Activated CD4-positive, CD25-positive, alpha-beta regulatory T cell treated with anti-CD3 and anti-CD28 coated beads, Interleukin-2, amount 50 U/mL, for 72 hours (primary cell): ENCODE measurements at places on chromosomes 3 and 15.
A peak's percentile ranks its signal among the peaks of the same experiment; 100 is the strongest.

GRCh38 chr15:79994615-79995014 lies 23.6 kb upstream of the BCL2A1 start:
- no peak for DNase-seq

GRCh38 chr3:149653564-149653963 lies 4.3 kb downstream of the WWTR1 start:
- no peak for DNase-seq

DNA sequence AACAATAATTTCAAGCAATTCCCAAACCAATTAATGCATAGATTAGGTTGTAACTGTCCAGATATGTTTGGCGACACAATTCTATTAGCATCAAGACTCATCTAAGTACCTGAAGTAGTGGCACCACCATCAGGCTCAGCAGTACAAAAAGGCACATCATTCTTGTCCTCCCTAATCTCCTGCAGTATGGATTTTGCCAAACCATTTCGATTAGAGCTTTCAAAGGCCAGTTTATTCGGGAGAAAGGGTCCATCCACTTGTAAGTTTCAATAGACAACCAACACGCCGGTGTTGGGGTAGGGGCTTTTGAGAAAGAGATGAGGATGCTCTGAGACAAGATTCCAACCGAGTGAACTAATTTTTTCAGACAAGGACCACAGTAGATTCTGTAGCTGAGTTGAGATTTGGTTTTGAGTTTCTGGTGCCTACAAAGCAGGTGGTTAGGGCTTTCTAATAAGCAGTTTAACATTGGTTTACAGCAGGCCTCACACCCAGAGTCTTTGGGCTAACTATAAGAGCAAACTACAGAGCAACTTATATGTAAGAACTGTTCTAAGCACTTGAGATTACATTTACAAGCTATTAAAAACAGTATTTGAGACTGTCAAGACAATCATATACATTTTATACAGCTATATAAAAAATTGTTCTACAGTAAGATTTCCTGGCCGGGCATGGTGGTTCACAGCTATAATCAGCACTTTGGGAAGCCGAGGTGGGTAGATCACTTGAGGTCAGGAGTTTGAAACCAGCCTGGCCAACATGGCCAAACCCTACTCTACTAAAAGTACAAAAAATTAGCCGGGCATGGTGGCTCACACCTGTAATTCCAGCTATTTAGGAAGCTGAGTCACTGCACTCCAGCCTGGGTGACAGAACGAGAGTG lies 4.5 kb downstream of the RPL22L1 start:
- DNase-seq: no peak

DNA sequence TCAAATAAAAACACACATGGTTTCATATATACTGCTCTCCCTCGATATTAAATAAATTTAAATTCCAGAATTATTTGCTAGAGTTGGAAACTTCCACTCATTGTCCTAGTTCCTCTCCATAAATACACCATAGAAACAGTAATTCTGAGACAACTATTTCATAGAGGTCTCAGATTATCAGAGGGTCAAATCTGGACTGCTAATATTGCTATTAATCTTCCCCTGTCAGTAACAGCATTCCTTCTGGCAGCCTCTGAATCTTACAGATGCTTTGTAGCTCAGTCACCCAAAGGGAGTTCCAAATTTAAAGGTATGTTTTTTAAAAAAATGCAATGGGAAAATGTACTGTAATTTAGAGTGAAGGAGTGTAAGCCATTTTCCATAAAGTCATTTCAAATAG lies 428.8 kb downstream of the PYDC2 start:
- DNase-seq: no peak

- no peak for DNase-seq
Observed at GRCh38 chr3:152760024-152760563, 74.8 kb upstream of the P2RY1 start.

DNA sequence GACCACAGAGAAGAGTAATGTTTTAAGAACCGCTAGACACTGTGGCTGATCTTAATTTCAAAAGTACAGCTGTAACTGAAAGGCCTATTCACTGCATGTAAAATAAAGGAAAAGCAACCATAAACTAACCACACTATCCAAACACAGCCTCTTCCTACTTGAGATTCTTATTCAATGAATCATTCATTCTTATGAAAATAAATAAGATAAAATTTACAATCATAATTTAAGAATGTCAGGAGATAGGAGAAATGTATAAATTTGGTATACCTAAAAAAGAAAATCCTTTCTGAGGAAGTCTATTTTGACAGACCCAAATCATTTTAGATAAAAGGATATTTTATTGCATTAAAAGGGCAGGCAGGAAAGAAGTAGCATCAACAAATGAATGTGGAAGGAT lies 533.5 kb upstream of the ZNF385D start:
- DNase-seq: no peak

- no peak for DNase-seq
Observed at GRCh38 chr15:49225572-49226281, 55.7 kb downstream of the GALK2 start.

GRCh38 chr15:95610945-95611344 lies 719.6 kb upstream of the NR2F2 start:
- DNase-seq: no peak

- no peak for DNase-seq
Observed at GRCh38 chr3:39592311-39593050, 125.0 kb downstream of the MOBP start.

GRCh38 chr3:101154401-101154800 lies 161.2 kb upstream of the ABI3BP start:
- no peak for DNase-seq

- no peak for DNase-seq
Observed at GRCh38 chr3:53174346-53175250, 13.6 kb downstream of the PRKCD start.

DNA sequence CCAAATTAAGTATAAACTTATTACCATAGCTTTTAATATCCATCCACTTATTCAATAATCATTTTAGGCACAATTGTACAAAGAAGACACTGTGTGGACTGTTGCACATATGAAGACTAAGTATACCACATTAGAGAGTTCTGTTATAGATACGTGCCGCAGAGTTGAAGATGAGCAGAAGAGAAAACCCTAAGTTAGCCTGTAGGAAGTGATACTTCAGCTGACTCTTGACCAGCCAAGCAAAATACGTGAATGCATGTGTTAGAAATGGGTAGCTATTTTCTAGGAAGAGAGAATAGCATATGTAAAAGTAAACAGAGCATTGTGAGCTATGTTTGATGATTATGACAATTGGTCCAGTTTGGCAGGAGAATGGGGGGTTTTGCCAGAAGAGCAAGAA lies 272.0 kb upstream of the ATP11B start:
- DNase-seq: no peak

DNA sequence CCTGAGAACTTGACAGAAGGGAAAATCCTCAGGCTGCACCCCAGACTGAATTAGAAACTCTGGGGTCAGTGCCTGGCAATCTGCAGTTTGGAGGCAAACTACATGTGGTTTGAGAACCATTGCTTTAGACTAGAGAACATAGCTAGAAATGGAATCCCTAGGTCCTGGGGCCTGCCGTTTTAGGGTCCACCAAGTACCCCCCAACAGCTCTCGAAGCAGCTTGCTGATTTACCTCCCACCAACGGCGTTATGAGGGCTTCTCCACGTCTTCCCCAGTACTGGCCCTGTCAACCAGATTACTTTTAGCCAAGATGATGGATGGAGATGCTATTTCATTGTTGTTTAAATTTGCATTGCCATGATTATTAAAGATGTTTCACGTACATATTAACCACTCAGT lies 272.5 kb downstream of the XXYLT1 start:
- DNase-seq: no peak

- no peak for DNase-seq
Observed at GRCh38 chr15:85003593-85004312, 22.1 kb downstream of the PDE8A start.

DNA sequence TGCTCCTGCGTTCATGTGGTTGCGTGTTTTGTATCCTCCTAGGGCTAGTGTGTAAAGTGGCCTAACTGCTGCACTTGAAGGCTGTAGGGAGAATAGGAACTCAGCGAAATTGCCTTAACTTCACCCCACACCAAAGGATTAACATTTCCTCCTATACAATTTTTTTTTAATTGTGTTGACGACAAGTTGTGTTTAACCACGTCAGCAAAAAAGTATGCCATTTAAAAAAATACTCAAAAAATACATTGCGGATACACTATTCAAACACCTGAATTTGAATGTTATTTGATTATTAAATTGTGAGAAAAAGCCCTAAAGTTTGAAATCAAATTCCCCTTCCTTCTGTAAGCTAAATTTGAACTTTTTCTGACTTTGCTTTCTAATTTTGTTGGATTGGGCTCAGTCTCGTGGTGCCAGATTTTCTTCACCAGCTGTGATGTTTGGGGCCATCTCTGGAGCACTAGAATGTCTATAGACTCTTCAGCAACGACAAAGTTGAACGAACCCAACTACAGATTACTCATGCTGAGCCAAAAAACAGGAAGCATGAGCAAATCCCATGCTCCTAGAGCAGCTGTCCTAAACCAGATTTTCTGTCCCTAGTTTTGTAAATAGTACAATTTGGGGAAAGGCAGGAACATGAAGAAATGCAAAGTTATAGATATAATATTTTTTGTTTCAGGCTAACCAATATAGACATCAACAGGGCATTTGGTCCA lies 8.1 kb upstream of the SLC9A9 start:
- no peak for DNase-seq

GRCh38 chr3:22947851-22948250 lies 255.3 kb upstream of the UBE2E2 start:
- DNase-seq: no peak

- no peak for DNase-seq
Observed at GRCh38 chr3:135736740-135737139, 228.8 kb upstream of the PPP2R3A start.

GRCh38 chr3:30751610-30752299 lies 142.7 kb downstream of the GADL1 start:
- no peak for DNase-seq

DNA sequence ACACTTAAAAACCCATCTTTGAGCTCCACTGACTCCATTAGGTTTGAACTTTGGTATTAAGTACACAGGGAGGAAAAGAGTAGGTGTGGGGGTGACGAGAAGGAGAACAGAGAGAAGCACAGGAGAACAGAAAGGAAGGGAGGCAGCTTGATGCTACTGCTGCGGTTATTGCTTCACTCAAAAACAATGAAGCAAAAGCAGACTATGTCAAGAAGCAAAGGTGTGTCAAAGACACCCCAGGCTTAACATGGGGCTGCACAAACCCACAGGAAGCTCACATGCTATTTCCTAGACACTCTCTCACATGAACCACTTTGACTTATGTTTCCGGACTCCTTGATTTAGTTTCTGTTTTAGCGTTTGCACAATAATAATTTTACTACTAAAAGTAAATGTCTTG lies 961.0 kb upstream of the CFAP20DC start:
- peak; percentile 33 for DNase-seq

DNA sequence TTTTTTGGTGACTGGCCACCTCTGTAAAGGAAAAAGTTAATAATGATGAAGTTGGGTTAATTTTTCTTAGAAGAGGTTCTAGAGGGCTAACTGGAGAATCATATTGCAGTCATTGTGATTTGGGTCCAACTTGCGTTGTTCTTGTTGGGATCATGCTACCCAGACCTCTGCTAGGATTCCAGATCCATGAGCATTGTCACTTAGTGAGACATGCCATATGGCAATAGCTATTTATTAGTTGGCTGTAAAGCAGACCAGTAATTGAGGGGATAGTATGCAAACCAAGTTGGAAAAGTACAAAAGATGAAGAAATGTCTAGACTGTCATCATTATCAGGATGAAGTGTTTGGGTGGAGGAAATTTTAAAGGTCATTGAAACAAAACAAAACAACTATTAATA lies 30.7 kb upstream of the P2RY12 start:
- DNase-seq: no peak

DNA sequence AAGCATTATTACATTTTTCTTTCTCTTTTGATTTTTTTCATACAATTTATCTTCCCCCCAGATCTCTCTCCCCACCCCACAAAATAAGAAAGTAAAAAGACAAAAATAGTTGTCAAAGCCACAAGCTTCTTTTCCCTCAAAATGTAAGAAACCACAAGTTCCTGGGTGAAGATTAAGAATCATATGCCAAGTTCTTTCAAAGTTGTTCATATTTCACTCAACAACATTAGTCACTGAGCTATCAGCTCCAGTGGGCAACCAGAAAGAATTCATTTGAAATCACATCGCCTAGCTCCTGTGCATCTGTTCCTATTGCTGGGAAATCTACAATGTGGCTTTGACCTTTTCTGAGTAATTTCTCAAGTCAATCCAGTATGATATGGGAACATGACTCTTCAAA lies 681.6 kb upstream of the ARPP21 start:
- no peak for DNase-seq

DNA sequence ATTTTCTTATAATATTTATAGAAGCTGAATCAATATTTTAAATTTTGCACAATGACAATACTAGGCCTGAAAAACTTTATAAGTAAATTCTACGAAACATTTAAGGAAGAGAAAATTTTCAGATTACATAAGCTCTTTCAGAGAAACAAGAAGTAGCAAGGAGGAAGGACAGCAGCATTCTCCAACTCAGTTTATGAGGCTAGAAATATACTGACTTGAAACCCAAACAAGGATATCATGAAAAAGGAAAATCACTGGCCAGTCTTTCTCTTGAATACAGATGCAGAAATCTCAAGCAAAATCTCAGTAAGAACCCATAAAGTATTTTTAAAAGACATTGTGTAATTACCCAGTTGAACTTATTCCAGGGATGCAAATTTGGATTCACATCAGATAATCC lies 121.3 kb downstream of the STAC start:
- DNase-seq: no peak

GRCh38 chr15:43314171-43314570 lies 16.2 kb downstream of the LCMT2 start:
- no peak for DNase-seq

GRCh38 chr3:44762170-44762677 lies 630 bp downstream of the KIF15 start:
- no peak for DNase-seq

DNA sequence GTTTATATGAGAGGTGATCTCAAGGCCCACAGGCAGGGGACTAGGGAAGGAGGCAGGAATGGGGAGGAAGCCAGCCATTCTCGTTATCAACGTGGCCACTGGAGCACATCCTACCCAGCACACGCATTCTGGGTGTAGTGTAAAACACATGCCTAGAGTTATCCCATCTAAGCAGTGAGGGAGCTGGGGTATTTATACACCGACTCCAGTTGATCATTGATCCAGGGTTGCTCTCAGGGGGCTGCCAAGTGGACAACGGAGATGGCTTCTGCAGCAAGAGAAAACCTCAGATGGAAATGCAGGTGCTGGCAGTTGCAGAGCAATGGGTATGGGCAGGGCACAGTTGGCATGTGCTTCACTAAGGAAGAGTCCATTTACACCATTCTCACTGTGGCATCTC lies 30.4 kb upstream of the SYNM start:
- DNase-seq: peak; percentile 7

GRCh38 chr3:113104357-113105092 lies 106.8 kb upstream of the BOC start:
- DNase-seq: no peak

DNA sequence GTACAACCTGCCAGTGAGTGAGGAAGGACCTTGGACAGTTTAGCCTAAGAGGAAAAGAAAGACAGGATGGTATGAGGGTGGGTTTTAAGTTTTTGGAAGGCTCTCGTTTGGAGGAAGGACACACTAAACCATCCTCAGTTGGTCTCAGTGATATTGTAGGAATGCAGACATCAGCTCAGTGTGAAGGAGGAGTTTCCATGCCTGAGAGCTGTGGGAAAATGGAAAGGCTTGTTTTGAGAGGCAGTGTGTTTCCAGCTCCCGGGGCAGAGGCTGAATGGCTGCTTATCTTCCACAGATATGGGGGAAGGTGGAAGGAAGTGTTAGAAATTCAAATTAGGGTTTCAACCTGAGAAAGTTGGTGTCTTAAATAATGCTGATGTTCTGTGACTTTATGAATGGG lies 89.6 kb upstream of the MYZAP start:
- DNase-seq: no peak

- DNase-seq: no peak
Observed at GRCh38 chr3:123331651-123332050, 117.2 kb downstream of the ADCY5 start.
